Uterus (tissue), 4 donors: ENCODE measurements at places on chromosomes 3 and 15. TPM values are rescaled to one million over a fixed set of nuclear protein-coding genes. Genes with fewer than 3 reads are reported as not detected.

DNA sequence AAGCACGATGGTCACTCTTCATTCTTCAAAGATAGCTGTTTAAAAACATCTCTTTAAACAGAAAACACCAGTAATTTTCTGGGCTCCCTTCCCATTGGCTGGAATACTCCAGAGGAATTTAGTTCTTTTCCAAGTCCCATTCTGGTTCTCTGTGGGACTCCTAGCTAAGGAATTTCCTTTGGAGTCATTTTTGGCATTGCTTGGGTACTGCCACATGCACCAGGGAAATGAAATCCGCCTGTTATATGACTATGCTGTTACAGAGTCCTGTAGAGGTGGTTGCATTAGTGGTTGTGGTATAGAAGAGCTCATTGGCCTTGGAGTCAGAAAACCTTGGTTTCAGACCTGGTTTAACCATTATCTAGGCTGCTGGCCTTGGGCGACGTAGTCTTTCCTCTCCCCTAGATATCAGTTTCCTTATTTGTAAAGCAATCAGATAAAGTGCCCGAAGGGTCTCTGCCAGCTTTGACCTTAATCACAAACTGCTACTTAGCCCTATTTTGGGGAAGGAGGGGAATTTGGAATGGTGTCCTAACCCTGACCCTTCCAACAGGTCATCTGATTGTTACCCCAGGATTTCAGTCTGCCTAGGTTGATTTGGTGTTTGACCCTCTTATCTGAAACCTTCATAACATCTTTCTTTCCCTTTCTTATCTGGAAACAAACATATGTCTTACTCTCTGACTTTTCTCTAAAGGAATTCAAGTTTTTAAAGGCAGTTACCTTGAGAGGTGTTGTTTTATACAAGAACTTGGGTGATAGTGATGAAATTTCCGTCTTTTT, 13.4 kb downstream of the RTP1 start:
- no peaks in the 10 kb centered on the region for H3K27me3 ChIP-seq
- no peak overlapping the region for H3K4me3 ChIP-seq
- H3K27ac ChIP-seq = peak overlapping the region; percentile 24
- no peak for DNase-seq

GRCh38 chr3:51687431-51688205, 16.6 kb downstream of the TEX264 start:
- no peak for DNase-seq
- no peaks in the 10 kb centered on the region for H3K27me3 ChIP-seq
- H3K27ac ChIP-seq = peak overlapping the region; percentile 46
- H3K4me3 ChIP-seq = no peak overlapping the region
- H3K36me3 ChIP-seq = no peaks in the 10 kb centered on the region

- peak overlapping the region; percentile 90 for H3K27ac ChIP-seq
- peak overlapping the region; percentile 86 for H3K4me3 ChIP-seq
- H3K36me3 ChIP-seq = no peaks in the 10 kb centered on the region
- peak; percentile 96 for DNase-seq
Observed at GRCh38 chr15:75738647-75739325, 26.1 kb upstream of the CSPG4 start.

Gene GOLGA8B
- total RNA-seq = 52.6 TPM

Gene GLDN
- 2.5 TPM for total RNA-seq
